ENCODE measurements at places on chromosomes 1 and 21.

- DNase-seq = no peak
Measured at GRCh38 chr1:1260843-1261560, 12.7 kb downstream of the UBE2J2 start.

DNA sequence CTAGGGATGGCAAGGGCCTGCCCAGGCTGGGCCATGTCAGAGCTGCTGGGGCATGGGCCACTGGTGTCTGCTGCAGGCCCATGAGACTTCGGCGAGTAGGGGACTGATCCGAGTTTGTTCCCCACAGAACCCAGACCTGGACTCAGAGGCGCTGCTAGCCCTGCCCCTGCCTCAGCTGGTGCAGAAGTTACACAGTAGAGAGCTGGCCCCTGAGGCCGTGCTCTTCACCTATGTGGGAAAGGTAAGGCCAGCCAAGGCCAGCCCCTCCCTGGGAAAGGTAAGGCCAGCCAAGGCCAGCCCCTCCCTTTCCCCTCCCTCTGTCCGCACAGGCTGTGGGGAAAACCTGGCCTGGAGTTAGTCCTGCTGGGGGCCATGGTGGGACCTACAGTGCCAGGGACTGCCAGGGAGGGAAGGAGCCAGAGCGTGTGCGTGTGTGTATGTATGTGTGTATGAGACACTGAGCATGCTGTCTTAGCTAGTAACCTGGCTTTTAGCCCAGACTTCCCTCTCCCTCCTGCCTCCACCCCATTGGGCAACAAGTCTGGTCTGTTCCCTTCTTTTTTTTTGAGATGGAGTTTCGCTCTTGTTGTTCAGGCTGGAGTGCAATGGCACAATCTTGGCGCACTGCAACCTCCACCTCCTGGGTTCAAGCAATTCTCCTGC lies 8.0 kb downstream of the FAAH start:
- DNase-seq = no peak

- peak; percentile 50 for DNase-seq
Measured at GRCh38 chr1:36161641-36162531, 5.9 kb downstream of the MAP7D1 start.

- no peak for DNase-seq
Measured at GRCh38 chr1:30397576-30397975, 325.8 kb downstream of the MATN1 start.

GRCh38 chr1:112954945-112955772 lies 837 bp downstream of the SLC16A1 start:
- DNase-seq = no peak

- DNase-seq = no peak
Measured at GRCh38 chr21:29523646-29524045, 224.9 kb downstream of the BACH1 start.

Measured in activated B cell treated with CpG ODN at 0.5 μM for 24 hours (primary cell).